Thyroid gland (tissue), 4 donors: ENCODE measurements at places on chromosomes 3 and 15. TPM values are rescaled to one million over a fixed set of nuclear protein-coding genes. Genes with fewer than 3 reads are reported as not detected.

CELF6 gene
- total RNA-seq, result 8.6 TPM

CYP19A1 gene
- total RNA-seq, result 3.8 TPM

- H3K4me1 ChIP-seq, result no peaks in the 10 kb centered on the region
- H3K27ac ChIP-seq, result no peak overlapping the region
- DNase-seq, result no peak
- H3K27me3 ChIP-seq, result no peaks in the 10 kb centered on the region
- no peak overlapping the region for H3K4me3 ChIP-seq
- H3K36me3 ChIP-seq, result no peaks in the 10 kb centered on the region
These were observed 82.0 kb downstream of the LYSMD4 start for GRCh38 chr15:99651023-99651807.

DNA sequence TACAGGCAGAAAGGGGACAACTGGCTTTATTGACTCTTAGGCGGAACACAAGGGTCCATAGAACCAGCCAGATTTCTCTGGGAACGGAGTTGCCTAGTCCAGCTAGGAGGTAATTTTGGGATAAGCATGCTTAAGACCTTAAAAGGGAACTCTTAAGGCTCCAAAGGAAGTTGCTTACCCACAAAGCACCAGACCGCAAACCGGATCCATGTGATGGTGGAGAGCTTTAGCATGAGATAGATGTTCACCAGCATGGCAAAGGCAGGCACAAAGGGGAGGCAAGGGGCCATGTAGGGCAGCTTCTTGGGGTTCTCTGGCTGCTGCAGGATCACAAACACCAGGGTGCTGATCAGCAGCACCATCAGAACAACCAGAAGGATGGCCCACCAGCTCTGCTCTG, 61.4 kb downstream of the CLDN11 start:
- no peak for DNase-seq
- no peak overlapping the region for H3K4me3 ChIP-seq
- H3K27ac ChIP-seq, result no peak overlapping the region
- H3K4me1 ChIP-seq, result no peaks in the 10 kb centered on the region
- H3K36me3 ChIP-seq, result no peaks in the 10 kb centered on the region

GRCh38 chr3:16741103-16741758, 136.0 kb upstream of the DAZL start:
- no peak overlapping the region for H3K27ac ChIP-seq
- H3K4me3 ChIP-seq, result no peak overlapping the region
- no peaks in the 10 kb centered on the region for H3K27me3 ChIP-seq
- DNase-seq, result no peak

DNA sequence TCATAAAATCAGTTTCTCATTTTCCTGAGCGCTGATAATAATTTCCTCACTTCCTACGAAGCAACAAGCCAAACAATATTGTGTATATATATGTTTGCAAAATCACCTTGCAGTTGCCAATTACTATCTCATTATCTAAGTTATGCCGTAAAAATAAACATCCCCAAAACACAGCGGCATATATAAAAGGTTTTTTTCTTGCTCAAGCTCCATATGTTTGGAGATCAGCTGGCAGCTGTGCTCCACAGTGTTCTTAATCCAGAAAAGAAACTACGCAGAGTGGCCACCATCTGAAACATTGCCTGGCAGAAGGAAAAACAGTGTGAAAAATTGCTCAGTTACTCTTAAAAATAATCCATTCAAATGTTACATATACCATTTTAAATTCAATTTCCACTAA, 951.4 kb downstream of the PLOD2 start:
- H3K4me1 ChIP-seq, result no peaks in the 10 kb centered on the region
- H3K27ac ChIP-seq, result no peak overlapping the region
- no peak for DNase-seq
- H3K27me3 ChIP-seq, result no peaks in the 10 kb centered on the region
- H3K4me3 ChIP-seq, result no peak overlapping the region

DNA sequence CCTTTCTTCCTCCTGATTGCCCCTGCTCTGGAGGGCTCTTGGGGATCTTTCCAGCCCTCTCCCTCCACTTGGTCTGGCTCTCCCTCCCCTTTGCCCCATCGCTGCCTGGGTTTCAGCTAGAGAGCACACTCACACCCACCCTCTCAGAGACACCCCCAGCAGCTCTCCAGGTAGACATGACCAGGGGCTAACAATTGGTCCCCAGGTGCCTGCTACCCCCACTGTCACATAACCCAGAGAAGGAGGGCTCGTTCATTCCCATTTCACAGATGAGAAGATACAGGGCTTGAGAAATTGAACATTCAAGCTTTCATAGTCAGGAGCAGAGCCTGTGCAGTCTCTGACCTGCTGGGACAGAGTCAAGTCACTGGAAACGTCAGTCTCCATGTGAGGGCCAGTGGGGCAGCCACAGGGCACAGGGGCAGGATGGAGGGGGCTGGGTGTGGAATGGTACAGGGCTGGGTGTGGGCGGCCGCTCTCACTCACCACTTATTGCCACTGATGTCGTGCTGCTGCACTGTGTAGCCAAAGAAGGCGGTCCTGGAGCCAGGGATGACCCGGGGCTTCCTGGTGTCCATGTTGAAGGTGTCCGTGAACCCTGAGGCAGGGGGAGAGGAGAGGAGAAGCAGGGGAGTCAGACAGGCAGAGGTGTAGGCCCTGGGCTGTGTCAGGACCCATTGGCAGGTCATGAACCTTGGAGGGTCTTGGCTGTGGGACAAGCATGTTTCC, 29.4 kb downstream of the ITGA11 start:
- no peak for DNase-seq
- no peak overlapping the region for H3K4me3 ChIP-seq
- H3K4me1 ChIP-seq, result no peaks in the 10 kb centered on the region

GRCh38 chr3:463252-464192, 267.0 kb downstream of the CHL1 start:
- no peak for DNase-seq
- H3K36me3 ChIP-seq, result no peaks in the 10 kb centered on the region
- no peaks in the 10 kb centered on the region for H3K4me1 ChIP-seq
- H3K4me3 ChIP-seq, result no peak overlapping the region
